Calu3 (cell line): ENCODE measurements at places on chromosomes 12 and 14. TPM values are rescaled to one million over a fixed set of nuclear protein-coding genes. Genes with fewer than 3 reads are reported as not detected.

LRRK2 gene
- 0.73 and 2.0 TPM in 2 replicates for total RNA-seq

CACNA1C gene
- not detected in 2 replicates for total RNA-seq

MYF5 gene
- total RNA-seq, result not detected in 2 replicates

PLCZ1 gene
- total RNA-seq, result not detected in 2 replicates

ACSS3 gene
- total RNA-seq, result 0.21 and 0.47 TPM in 2 replicates

PLBD1 gene
- total RNA-seq, result 75.3 and 98.1 TPM in 2 replicates

ATG101 gene
- total RNA-seq, result 32.8 and 35.0 TPM in 2 replicates

DPPA3 gene
- not detected in 2 replicates for total RNA-seq

PEX5 gene
- total RNA-seq, result 36.8 and 36.9 TPM in 2 replicates

NTS gene
- total RNA-seq, result not detected in 2 replicates

GALNT8 gene
- not detected in 2 replicates for total RNA-seq

ZDHHC22 gene
- not detected in 2 replicates for total RNA-seq

GDF11 gene
- 5.3 and 6.7 TPM in 2 replicates for total RNA-seq

MANSC4 gene
- not detected in 2 replicates for total RNA-seq

JPH4 gene
- total RNA-seq, result not detected in 2 replicates

DNA sequence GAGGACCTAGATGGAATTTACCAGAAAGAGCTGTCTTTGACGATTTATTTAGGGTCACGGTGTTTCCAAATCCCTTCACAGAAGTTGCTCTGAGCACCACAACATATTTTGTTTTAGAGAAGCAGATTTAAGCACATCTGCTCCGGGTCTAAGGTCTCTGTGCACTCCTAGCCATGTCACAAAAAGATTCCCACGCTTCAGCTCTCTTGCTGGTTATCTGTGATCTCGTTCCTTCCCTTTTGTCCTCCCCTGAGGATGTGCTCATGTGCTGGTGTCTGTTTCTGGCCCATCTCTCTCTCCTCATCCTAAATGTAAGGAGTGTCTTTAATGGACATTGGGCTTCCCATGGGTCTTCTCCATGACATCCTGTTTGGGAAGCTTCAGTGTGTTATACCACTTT is 53.7 kb upstream of the GNPNAT1 start:
- H3K4me1 ChIP-seq, result no peaks in the 10 kb centered on the region
- H3K27ac ChIP-seq, result no peak overlapping the region
- DNase-seq, result no peak
- H3K4me3 ChIP-seq, result no peak overlapping the region
- H3K27me3 ChIP-seq, result no peaks in the 10 kb centered on the region

DNA sequence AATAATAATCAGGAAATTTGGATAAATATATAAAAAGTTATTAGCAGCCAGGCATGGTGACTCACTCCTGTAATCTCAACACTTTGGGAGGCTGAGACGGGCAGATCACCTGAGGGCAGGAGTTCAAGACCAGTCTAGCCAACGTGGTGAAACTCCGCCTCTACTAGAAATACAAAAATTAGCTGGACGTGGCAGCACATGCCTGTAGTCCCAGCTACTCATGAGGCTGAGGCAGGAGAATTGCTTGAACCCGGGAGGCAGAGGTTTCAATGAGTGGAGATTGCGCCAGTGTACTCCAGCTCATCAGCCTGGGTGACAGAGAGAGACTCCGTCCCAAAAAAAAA is 64.5 kb downstream of the SYT1 start:
- peak; percentile 32 for DNase-seq
- H3K4me1 ChIP-seq, result peaks cover 25% of the 10 kb centered on the region
- H3K27ac ChIP-seq, result peak overlapping the region; percentile 94
- no peak overlapping the region for H3K4me3 ChIP-seq
- H3K27me3 ChIP-seq, result no peaks in the 10 kb centered on the region

GRCh38 chr12:96034621-96035282 is 635 bp downstream of the LTA4H start:
- H3K27ac ChIP-seq, result no peak overlapping the region
- H3K4me3 ChIP-seq, result no peak overlapping the region

- H3K36me3 ChIP-seq, result no peaks in the 10 kb centered on the region
- DNase-seq, result no peak
- H3K27me3 ChIP-seq, result no peaks in the 10 kb centered on the region
- no peak overlapping the region for H3K27ac ChIP-seq
- H3K4me1 ChIP-seq, result no peaks in the 10 kb centered on the region
- H3K4me3 ChIP-seq, result no peak overlapping the region
Observed at GRCh38 chr12:58657190-58657589, 263.1 kb downstream of the LRIG3 start.

GRCh38 chr14:24162093-24162492 is 1.0 kb downstream of the IRF9 start:
- H3K36me3 ChIP-seq, result peaks cover 65% of the 10 kb centered on the region
- no peak for DNase-seq
- H3K27me3 ChIP-seq, result no peaks in the 10 kb centered on the region
- H3K4me1 ChIP-seq, result peaks cover 15% of the 10 kb centered on the region

DNA sequence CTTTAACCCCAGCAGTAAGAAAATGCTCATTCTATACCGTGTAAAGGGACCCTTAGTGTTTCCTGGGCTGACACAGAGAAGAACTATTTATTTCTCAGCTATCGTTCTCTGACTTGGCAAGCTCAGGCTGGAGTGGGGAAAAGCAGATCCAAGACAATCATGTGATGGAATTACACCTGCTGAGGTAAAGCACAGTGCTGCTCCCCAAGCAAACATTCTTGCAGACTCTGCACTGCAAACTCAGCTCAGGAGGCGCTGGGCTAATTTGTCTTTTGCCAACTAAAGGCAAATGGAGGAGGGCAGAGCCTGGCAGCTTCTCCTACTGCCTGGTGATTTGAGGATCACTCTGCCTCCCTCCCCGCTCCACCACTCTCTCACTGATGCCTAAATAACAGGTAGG is 57.8 kb upstream of the FUT8 start:
- no peak overlapping the region for H3K4me3 ChIP-seq
- H3K27ac ChIP-seq, result peak overlapping the region; percentile 36
- no peak for DNase-seq
- H3K4me1 ChIP-seq, result peaks cover 27% of the 10 kb centered on the region

- H3K4me1 ChIP-seq, result no peaks in the 10 kb centered on the region
- no peak overlapping the region for H3K27ac ChIP-seq
- no peak for DNase-seq
- peaks cover 7% of the 10 kb centered on the region for H3K36me3 ChIP-seq
Observed at GRCh38 chr14:67643713-67644112, 24.0 kb downstream of the ARG2 start.

DNA sequence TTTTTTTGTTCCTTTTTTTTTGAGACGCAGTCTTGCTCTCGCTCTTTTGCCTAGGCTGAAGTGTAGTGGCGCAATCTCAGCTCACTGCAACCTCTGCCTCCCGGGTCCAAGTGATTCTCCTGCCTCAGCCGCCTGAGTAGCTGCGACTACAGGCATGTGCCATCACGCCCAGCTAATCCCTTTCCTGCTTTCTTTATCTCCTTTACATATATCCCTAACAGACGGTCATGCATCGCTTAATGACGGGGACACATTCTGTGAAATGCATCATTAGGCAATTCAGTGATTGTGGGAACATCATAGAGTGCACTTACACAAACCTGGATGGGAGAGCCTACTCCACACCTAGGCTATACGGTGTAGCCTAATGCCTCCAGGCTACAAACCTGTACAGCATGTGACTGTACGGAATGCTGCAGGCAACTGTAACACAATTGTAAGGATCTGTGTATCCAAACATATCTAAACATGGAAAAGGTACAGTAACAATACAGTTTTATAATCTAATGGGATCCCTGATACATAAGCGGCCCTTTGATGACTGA is 32.8 kb downstream of the NOS1 start:
- no peak overlapping the region for H3K27ac ChIP-seq
- DNase-seq, result no peak
- H3K36me3 ChIP-seq, result no peaks in the 10 kb centered on the region
- H3K27me3 ChIP-seq, result peaks cover 95% of the 10 kb centered on the region

DNA sequence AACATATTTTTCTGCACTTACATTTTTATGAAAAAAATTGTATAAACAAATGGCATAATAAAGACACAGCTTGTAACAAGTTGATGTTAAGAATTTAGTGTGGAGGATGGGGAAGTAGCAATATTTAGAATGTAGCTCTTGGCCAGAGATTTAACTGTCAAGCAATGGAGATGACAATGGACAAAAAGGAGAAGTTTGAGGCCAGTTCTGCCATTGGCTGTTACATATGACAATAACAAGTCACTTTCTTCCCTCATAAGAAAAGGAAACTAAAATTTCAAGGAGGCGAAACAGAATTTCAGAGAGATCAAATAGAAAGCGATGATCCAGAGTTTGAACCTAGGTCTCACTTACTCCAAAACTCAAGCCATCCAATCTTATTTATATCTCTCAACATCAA is 122.8 kb upstream of the CCDC175 start:
- H3K4me1 ChIP-seq, result no peaks in the 10 kb centered on the region
- H3K27me3 ChIP-seq, result peaks cover 7% of the 10 kb centered on the region
- no peak for DNase-seq

DNA sequence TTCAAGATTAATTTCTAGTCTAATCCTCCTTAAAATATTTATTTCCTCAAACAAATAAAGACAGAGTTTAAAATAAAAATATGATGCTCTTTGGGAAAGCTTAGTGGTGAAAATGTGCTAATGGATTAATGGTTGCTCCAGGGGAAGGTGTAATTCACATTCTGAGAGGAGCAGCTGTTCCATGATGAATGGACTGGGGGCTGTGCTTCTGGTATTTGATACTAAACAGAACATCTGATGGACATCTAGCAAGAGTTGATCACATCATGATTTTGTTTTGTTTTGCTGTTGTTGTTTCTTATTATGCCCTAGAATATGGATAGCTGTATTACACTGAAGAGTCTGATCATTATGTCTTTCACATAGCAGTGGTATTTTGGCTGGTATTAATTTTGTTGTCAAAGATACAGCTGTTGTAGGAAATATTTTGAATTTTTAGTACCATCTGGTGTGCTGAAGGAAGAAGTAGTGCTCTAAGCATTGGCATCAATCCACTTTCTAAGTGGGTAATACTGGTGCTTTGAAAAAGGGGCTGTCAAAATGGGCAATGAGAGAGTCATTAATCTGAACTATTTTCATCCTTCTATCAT is 296.4 kb downstream of the ADAMTS20 start:
- H3K27ac ChIP-seq, result no peak overlapping the region
- H3K36me3 ChIP-seq, result no peaks in the 10 kb centered on the region
- no peak overlapping the region for H3K4me3 ChIP-seq
- no peak for DNase-seq
- no peaks in the 10 kb centered on the region for H3K27me3 ChIP-seq

- no peak for DNase-seq
- H3K36me3 ChIP-seq, result no peaks in the 10 kb centered on the region
- no peaks in the 10 kb centered on the region for H3K27me3 ChIP-seq
- H3K4me1 ChIP-seq, result no peaks in the 10 kb centered on the region
Observed at GRCh38 chr14:34965912-34966311, 16.9 kb upstream of the SRP54 start.

DNA sequence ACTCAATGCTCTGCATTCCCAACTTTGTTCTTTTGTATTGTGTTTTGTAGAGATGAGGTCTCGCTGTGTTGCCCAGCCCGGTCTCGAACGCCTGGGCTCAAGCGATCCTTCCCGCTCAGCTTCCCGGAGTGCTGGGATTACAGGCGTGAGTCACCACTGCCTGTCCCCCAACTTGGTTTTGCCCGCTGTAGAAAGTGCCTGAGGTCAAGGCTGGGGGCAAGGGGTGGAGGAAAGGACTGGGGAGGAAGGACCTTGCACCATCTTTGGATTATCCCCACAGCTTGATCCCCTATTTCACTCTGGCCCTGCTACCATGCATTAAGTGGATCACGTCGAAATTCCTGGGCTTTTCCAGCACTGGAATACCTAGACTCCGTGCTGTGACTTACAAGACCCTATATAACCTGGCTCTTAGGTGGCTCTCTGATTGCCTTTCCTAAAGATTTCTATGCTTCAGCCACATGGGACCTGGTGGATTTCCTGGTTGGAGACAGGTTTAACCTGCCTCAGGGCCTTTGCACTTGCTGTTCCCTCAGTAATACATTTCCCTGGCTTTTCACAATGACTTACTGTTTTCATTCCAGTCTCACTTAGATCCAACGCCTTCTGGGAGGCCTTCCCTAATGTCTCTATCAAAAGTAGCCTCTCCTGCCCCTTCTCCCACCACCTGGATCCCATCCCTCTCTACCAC is 608 bp upstream of the PIANP start:
- H3K4me1 ChIP-seq, result peaks cover 10% of the 10 kb centered on the region
- H3K27ac ChIP-seq, result no peak overlapping the region
- H3K4me3 ChIP-seq, result peak overlapping the region; percentile 24

GRCh38 chr12:53174881-53175491 is 5.5 kb upstream of the ZNF740 start:
- H3K27me3 ChIP-seq, result no peaks in the 10 kb centered on the region
- H3K27ac ChIP-seq, result no peak overlapping the region
- H3K4me3 ChIP-seq, result no peak overlapping the region
- H3K4me1 ChIP-seq, result peaks cover 17% of the 10 kb centered on the region
- H3K36me3 ChIP-seq, result peaks cover 5% of the 10 kb centered on the region

- H3K27ac ChIP-seq, result no peak overlapping the region
- no peak for DNase-seq
- H3K4me1 ChIP-seq, result no peaks in the 10 kb centered on the region
- peaks cover 31% of the 10 kb centered on the region for H3K27me3 ChIP-seq
- no peaks in the 10 kb centered on the region for H3K36me3 ChIP-seq
Observed at GRCh38 chr12:65082406-65082805, 38.7 kb downstream of the WIF1 start.

- H3K4me3 ChIP-seq, result no peak overlapping the region
- no peaks in the 10 kb centered on the region for H3K36me3 ChIP-seq
- DNase-seq, result no peak
- no peaks in the 10 kb centered on the region for H3K4me1 ChIP-seq
- no peaks in the 10 kb centered on the region for H3K27me3 ChIP-seq
Observed at GRCh38 chr12:7751394-7751793, 4.2 kb upstream of the CLEC4C start.

GRCh38 chr14:24960816-24961215 is 89.1 kb downstream of the STXBP6 start:
- no peak for DNase-seq
- no peak overlapping the region for H3K27ac ChIP-seq
- H3K36me3 ChIP-seq, result no peaks in the 10 kb centered on the region

DNA sequence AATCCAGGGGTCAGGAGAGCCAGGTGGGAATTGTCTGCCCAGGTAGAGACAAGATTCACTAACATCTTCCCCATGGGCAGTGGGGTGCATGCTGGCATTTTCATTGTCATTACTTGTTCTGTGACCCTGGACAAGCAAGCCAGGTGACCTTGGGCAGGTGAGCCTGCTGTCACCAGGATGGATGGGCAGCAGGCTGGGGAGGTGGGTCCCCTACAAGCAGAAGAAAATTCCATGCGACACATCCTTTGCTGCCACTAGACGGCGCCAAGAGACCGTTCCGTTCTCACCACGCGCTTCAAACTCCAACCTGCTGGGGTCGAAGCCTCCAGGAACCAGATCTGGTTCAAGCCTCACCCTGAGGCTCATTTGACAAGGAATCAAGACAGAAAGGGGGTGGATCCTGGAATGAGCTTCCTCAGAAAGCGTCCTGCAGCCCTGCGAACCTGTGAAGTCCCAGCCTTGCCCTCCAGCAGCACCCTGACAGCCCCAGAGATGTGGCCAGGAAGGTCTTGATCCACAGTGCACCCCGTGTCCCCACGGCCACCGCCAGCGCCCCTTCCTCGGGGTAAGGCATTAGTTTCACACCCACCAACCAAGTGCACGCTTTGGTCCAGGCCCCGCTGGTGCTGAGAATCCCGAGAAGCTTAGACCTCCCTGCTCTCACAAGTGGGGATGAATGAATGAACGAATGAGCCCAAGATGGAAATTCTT is 3.2 kb upstream of the DYNC1H1 start:
- H3K27ac ChIP-seq, result no peak overlapping the region
- H3K4me3 ChIP-seq, result no peak overlapping the region
- H3K4me1 ChIP-seq, result peaks cover 38% of the 10 kb centered on the region
- DNase-seq, result peak; percentile 80
- no peaks in the 10 kb centered on the region for H3K27me3 ChIP-seq
- H3K36me3 ChIP-seq, result peaks cover 26% of the 10 kb centered on the region
